ENCODE measurements at places on chromosomes 4 and X.

- no peak for DNase-seq
These were observed 83.3 kb downstream of the EFNB1 start for GRCh38 chrX:68912113-68912512.

GRCh38 chr4:187603093-187604025 lies 392.2 kb upstream of the ZFP42 start:
- DNase-seq, result peak; percentile 100

DNA sequence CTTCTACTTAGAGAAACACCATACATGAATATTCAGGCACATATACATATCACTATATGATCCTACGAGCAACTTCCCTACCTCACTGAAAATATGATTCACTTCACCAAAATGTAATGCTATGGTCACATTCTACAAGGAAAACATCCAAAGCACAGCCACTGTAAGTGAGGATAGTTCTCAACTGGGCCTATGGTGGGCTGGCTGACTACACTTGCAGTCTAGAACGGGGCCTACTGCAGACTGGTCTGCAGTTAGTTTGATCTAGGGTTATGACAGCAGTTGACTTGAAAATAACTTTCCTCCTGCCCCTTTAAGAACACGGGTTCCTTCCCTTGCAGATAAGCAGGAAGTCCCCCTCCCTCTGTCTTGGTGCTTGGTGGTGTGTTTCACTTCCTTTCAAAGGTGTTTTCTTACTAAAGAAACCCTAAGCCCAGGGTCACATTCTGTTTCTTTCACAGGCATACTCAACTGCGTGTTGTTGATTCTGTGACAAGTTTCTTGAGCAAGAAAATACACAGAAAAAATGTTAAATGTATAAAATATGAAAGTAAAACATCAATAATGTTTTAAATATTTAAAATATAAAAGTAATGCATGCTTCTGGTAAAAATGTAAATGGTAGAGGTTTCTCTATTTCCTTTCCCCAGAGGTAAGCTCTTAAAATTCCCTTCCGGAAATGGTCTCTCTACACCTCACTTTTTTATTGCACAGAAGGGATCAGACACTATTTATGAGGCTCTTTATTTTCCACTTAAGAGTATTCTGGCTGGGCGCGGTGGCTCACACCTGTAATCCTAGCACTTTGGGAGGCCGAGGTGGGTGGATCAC lies 18.0 kb upstream of the TMSB4X start:
- peak; percentile 64 for DNase-seq

GRCh38 chr4:36734334-36734733 lies 452.9 kb downstream of the DTHD1 start:
- no peak for DNase-seq

- no peak for DNase-seq
These were observed 4.3 kb downstream of the SPP1 start for GRCh38 chr4:87979810-87980209.

DNA sequence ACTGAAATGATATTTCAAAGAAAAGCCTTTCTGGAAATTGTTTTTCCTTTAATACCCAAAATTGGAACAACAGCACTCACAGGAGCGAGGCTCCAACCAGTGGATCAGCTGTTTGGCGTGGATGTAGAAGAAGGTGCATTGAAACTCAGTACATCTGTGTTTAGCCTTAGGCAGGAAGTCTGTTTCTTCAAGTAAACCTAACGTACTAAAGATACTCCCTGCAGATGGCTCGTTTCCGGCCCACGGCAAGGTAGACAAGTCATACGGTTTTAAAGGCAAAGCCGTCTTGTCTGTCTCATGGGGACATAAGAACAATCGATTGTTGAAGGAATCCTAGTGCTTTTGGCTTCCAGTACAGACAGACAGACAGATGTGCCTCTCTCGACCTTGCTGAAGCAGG lies 50.0 kb upstream of the CLCN4 start:
- DNase-seq, result no peak

GRCh38 chr4:189858435-189858834 lies 82.2 kb upstream of the FRG1 start:
- no peak for DNase-seq

DNA sequence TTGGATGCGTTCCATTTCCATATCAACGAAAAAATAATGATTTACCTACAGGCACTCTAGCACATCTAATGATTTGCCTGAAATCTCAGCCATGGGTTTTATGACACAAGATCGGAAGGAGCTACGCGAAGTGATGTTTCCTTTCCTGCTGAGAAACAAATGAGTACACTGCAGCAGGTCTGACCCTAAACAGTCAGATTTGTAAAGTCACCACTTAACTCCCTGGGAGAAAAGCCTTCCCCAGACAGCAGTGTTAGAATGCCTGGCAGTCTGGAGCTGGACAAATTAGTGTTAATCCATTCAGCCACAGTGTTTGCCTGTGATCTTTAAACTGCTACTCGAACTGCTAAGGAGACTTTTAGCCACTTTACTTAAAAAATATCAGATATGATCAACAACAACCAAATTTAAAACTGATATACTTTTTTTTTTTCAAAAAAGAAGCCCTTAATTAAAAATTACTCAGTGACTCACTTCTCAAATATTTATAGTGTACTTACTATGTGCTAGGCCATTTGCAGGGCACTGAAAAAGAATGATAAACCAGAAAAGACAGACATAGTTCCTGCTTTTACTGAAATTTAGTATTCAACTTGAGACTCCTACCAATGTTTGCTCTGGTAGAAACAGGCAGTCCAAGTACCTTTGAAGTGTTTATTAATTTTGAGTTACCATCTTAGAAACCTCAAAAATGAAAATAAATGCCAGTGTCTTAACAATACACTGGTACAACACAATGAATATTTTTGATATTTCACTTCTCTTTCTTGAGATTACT lies 104.5 kb downstream of the SHISA3 start:
- DNase-seq, result no peak

GRCh38 chrX:144730471-144730870 lies 516.8 kb upstream of the SPANXN1 start:
- no peak for DNase-seq

DNA sequence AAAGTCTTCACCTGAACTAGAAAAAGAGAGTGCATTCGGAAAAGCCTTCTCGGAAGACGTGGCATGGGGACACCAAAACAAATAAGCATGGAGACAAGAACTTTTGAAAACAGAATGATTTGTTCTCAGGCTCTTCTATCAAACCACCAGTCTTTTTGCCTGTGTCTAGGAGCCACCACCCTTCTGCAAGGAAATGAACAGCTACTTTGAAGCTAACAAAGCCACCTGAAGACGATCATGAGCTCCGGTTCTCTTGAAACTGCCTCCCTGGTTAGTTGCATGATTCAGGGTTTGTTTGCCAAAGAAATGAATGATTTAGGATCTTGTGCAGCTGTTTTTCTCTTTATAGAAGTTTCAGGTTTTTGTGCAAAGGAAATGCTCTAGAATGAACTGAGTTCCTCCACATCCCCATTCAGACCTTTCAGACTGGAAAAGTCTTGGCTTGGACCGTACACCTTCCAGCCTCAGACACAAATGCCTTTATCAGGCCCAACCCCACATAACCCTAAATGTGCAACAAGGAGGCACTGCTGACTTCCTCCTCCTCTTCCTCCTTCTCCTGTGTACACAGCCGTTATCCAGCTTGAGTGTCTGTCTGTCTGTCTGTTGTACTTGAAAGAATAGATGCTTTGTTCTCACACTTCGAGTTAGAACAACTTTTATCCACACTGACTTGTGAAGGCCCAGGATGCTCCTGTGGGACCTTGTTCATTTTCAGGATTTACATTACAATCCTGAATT lies 334.8 kb upstream of the KLF3 start:
- no peak for DNase-seq

DNA sequence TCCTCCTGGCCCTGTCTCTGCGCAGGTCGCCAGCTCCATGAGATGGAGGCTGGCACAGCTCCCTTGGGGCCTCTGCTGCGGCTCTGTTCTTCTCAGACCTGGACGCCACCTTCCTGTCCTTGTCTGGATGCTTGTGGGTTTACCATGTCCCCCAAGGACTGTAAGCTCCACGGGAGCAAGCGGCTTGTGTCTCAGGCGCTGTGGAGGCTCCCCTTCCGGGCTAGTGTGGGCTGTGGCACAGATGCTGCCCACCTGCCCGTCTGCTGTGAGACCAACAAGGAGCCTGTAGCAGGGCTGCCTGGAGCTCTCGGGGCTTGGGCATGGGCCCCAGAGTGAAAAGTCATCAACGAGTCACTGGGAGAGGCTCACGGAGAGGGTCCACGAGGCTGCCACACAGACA lies 25.2 kb downstream of the NAT8L start:
- DNase-seq, result no peak

- DNase-seq, result peak; percentile 51
These were observed 104.1 kb downstream of the PHOX2B start for GRCh38 chr4:41644288-41644914.

- no peak for DNase-seq
These were observed 24.4 kb downstream of the TMEM144 start for GRCh38 chr4:158234671-158235070.

- peak; percentile 71 for DNase-seq
These were observed 4.3 kb upstream of the SHROOM3 start for GRCh38 chr4:76430519-76431388.

GRCh38 chrX:48613502-48614160 lies 16.3 kb downstream of the WDR13 start:
- peak; percentile 34 for DNase-seq

- no peak for DNase-seq
These were observed 28.3 kb upstream of the MAGEC2 start for GRCh38 chrX:142233400-142233799.

DNA sequence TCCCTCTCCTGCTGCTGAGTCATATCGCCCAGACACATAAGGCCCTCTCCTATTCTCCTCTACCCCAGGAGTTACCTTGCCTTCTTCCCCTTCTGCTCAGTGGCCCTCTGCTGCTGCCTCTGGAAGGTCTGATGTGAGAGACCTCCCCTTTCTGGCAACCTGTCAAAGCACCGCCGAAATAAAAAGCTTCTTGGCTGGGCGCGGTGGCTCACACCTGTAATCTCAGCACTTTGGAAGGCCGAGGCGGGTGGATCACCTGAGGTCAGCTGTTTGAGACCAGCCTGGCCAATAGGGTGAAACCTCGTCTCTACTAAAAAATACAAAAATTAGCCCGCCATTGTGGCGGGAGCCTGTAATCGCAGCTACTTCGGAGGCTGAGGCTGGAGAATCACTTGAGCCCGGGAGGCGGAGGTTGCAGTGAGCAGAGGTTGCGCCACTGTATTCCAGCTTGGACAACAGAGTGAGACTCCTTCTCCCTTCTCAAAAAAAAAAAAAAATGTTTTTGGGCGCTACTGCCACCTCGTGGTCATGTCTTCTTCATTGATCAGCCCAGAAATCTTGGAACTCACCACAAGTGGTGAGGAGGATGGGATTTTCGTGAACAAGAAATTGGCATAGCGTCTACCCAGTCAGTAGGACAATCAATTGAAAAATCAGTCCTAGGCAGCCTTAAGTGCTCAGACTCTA lies 8.6 kb upstream of the ZXDA start:
- DNase-seq, result peak; percentile 57

- DNase-seq, result no peak
These were observed 106.7 kb upstream of the GRXCR1 start for GRCh38 chr4:42785817-42786216.

- DNase-seq, result no peak
These were observed 47.4 kb downstream of the FREM3 start for GRCh38 chr4:143653031-143653430.

GRCh38 chrX:52262195-52262546 lies 77.5 kb downstream of the MAGED4 start:
- DNase-seq, result no peak

DNA sequence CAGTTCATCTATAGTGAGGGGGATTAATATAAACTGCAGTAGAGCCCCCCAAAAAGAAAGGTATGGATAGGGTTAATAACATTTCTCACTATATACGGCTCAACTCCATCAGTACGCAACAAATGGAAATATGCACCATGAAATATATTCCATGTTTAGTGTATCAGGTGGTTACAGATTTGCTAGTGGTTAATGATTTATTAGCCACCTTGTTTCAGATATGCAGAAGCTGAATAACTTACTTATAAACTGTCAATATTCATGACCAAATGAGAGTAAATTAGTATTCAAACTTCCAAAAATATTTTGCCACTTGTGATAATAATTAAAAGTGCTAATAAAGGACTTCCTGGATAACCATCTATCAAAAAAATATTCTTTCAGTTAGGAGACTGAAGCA lies 14.8 kb downstream of the AMTN start:
- no peak for DNase-seq

DNA sequence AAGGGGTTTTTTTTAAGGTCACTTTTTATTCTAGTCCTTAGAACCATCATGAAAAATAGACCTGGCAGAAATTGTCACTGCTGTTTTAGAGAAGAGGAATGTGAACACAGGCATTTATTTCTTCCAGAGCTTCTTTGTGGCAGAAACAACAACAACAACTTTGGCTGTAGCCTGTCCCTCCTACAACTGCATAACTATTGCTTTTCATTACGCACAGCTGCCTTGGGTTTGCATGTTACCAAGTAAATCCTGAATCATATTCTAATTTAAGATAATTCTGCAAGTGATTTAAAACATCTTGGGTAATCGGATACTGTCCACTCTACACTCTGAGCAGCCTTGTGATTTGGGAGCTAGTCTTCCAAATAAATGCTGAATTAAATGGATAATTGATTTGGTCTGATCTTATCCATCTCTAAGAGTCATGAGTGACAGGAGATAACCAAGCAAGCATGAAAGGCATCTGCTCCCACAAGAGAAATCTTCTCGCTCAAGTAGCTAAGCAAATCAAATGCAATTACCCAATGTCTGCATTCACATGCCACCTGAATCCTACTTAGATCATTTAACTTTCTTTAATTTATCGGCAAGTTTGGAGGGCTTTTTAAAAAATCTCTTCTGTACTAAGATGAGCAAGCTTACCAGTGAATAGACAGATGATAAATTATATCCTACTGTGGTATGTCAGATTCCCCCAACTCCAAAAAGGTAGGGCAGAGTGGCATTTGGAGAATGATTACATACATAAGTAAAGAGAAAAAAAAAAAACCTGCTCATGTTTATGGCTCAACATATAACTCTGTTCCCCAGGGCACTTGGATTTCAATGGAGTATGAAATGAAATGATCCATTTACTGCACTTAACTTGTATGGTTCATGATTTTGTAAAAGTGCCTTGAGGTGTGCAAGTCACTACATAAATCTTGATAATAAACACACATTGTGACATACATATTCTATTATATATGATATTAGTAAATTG lies 73.6 kb downstream of the EGF start:
- DNase-seq, result peak; percentile 17

GRCh38 chr4:67702166-67702565 lies 1.2 kb upstream of the UBA6 start:
- no peak for DNase-seq

- peak; percentile 1 for DNase-seq
These were observed 247.4 kb downstream of the FBXO8 start for GRCh38 chr4:174036111-174036510.

GRCh38 chrX:9204560-9204959 lies 170.6 kb upstream of the FAM9B start:
- DNase-seq, result peak; percentile 3

DNA sequence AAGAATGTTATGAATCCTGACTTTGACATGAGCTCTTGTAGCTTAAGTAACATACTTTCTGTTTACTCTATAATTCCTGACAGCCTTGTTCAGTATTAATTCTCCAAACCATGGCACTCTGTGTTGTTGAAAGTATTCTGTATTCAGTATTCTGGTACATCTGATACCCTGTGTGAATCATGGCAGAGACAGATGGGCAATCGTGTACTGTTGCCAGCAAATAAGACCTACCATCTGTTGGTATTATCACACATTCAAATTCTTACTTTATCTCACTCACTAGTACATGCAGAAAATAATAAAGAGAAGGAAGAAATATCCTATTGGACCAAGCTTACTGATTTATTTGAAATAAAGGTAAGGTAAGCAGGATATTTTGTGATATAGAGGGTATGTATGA lies 7.9 kb downstream of the MBTPS2 start:
- no peak for DNase-seq

GRCh38 chr4:154822775-154823174 lies 41.7 kb downstream of the RBM46 start:
- peak; percentile 72 for DNase-seq

- peak; percentile 56 for DNase-seq
These were observed 156.7 kb upstream of the EOLA2 start for GRCh38 chrX:150094996-150095395.
